ENCODE measurements at places on chromosomes 11 and 22.

GRCh38 chr11:109076870-109077269, 345.1 kb upstream of the C11orf87 start:
- no peak for DNase-seq

- peak; percentile 20 for DNase-seq
Observed at GRCh38 chr11:126310200-126310991, 6.5 kb downstream of the DCPS start.

GRCh38 chr22:23364389-23364788, 184.1 kb downstream of the BCR start:
- DNase-seq: no peak

- no peak for DNase-seq
Observed at GRCh38 chr11:65976216-65977176, 15.0 kb downstream of the SART1 start.

GRCh38 chr11:33719587-33719986, 16.6 kb downstream of the CD59 start:
- no peak for DNase-seq

GRCh38 chr22:19801340-19802000, 40.9 kb downstream of the TBX1 start:
- no peak for DNase-seq

Measured in central memory CD4-positive, alpha-beta T cell (primary cell).